ENCODE measurements at places on chromosomes 16 and 17.

DNA sequence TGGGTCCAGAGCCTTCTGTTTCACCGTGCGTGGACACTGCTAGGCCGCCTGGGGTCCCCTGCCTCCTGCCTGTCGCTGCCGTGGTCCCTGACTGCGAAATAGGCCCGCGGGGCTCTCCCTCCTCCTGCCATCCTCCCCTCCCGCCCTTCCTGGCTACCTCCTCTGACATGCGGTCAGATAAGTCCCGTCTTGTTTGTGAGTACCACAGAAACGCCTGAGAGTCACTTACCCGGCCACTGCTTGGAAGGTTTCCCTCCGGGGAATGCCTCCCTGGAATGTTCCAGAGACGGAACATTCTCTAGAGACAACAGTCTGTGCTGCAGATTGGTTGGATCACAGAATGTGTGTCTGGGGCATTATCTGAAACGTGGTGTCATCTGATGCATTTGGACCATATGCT lies 22.7 kb downstream of the CIBAR2 start:
- DNase-seq: no peak

- no peak for DNase-seq
Observed at GRCh38 chr17:29085223-29085622, 42.3 kb downstream of the PIPOX start.

DNA sequence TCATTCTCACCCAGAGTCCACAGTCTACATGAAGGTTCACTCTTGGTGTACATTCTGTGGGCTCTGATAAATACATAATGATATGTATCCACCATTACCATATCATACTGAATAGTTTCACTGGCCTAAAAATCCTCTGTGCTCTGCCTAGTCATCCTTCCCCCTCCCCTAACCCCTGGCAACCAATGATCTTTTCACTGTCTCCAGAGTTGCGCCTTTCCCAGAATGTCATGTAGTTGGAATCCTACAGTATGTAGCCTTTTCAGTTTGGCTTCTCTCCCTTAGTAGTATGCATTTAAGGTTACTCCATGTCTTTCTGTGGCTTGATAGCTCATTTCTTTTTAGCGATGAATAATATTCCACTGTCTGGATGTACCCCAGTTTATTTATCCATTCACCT lies 101.3 kb downstream of the NOG start:
- no peak for DNase-seq

DNA sequence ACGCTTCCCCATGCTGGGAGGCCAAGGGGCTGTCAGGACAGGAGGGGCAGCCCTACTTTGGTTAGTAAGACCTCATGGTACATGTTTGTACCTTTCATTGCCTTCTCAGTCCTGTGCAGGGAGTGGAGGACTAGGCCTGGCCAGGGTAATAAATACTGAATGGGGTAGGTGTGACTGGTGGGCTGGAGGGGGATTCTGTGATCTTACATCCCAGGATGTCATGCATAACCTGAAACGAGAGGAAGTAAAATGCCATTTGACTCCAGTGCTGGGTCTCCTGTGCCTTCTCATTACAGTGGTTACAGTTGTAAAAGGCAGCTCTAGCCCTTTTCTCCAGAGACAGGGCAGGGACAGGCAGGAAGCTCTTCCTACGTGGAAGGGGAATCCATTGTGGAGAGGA lies 138.2 kb downstream of the AATF start:
- no peak for DNase-seq

DNA sequence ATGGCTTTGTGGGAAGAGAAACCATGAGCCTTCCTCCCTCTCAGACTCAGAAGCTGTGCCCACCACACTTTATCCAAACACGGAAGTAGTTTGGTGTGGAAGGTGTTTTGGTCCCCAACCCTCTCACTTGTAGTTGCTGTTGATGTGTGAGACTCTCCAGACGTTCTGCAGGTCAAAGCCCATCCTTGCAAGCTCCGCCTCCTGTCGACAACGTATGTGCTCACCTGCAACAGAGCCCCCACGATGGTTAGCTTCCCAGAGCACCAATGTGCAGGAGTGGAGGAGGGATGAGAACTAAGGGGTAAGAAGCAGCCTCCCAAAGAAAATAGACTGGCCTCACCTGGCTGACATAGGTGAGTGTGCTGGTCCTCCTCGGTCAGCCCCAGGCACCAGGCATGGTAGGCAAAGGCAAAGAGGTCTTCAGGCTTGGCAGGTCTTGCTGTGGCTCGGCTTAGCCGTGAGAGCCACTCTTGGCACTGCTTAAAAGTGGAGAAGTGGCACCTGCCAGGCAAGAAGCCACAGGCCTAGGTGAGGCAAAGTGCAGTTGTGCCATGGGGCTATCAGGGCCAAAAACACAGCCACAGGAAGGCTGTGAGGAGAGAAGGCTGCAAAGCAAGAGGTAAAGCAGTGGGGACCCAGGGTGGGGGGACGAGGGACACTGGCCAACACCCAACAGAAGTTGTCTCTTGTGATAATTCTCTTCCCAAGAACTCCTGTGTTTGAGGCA lies 5.9 kb downstream of the MTMR4 start:
- DNase-seq: no peak
